ENCODE measurements at places on chromosomes 2 and 18.

DNA sequence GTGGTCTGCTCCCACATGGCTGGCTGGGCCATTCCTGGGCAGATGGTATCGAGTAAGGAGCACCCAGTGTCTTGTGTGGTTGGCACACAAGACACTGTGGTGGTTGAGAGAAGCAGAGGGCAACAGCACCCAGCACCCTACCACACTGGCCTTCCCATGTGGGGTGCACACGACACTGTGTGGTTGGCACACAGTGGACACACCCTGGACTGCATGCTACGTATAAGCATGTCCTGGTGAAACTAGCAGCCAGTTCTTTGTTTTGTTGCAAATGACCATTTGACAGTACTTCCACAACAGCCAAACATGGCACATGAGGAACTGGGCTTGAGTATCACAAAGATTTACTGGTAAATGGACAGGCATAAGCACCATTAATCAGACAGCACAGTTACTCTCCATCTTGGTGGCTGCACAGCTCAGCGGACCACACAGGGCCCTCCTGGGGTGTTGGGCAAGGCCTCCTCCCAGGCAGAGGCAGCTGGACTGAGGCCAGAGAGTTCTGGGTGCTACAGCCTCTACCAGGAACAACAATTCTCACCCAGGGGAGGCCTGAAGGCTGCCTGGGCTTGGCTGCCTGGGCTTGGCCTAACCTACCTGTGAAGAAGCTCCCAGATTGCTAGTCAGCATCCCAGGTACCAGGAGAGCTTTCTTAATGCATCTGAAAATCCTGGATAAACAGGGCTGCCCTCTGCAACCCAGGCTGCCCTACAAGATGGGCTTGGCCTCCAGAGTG, 59.3 kb upstream of the ALPP start:
- DNase-seq, result no peak

DNA sequence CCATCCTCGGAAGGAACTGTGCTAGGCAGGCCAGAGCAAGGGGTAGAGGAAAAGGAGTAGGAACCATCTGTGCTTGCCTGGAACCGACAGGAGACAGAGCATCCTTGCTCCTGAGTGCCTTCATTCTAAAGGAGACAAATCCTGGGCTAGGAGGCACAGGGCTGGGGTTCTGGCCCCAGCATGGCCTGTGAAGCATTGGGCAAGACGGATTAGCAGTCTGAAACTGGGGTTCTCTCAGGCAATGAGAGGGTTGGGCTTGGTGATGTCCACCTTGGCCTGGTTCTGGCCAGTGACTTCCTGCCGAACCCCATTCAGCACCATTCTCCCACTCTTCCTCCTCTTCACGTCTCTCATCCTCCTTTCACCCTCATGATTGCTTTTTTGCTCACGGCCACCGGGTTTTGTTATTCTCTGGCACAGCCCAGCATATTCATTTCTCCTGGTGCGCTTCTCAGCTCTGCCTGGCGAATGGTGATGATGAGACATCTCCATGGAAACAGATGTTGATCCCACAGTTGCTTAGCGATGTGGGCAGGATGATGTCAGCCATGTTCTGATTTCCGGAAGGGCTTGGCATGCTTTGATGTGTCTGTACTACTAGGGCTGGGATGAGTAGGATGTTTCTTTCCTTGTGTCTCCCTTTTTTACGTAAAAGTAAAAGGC, 127.7 kb downstream of the CAPN13 start:
- no peak for DNase-seq

- DNase-seq, result no peak
Measured at GRCh38 chr2:198254536-198255090, 450.2 kb downstream of the PLCL1 start.

GRCh38 chr18:52342456-52342855, 2.5 kb downstream of the DCC start:
- no peak for DNase-seq

- peak; percentile 61 for DNase-seq
Measured at GRCh38 chr2:232142049-232142448, 180.5 kb downstream of the DIS3L2 start.
